Dermis blood vessel endothelial cell (primary cell): ENCODE measurements at places on chromosomes 2 and 18. TPM values are rescaled to one million over a fixed set of nuclear protein-coding genes. Genes with fewer than 3 reads are reported as not detected.
A peak's percentile ranks its signal among the peaks of the same experiment; 100 is the strongest.

Gene COLEC11
- total RNA-seq = 0.79 and 0.85 TPM in 2 replicates

Gene PARD3B
- 13.3 and 14.3 TPM in 2 replicates for total RNA-seq

Gene CYS1
- total RNA-seq = 0.74 and 1.2 TPM in 2 replicates

Gene MYL1
- total RNA-seq = not detected in 2 replicates

Gene MAP2
- total RNA-seq = 3.9 and 6.0 TPM in 2 replicates

Gene ORC2
- total RNA-seq = 19.7 and 25.5 TPM in 2 replicates

Gene ZC3H6
- 2.0 and 4.2 TPM in 2 replicates for total RNA-seq

Gene ADGRF3
- 0.84 TPM in 1 of 2 replicates, not detected in the other for total RNA-seq

DNA sequence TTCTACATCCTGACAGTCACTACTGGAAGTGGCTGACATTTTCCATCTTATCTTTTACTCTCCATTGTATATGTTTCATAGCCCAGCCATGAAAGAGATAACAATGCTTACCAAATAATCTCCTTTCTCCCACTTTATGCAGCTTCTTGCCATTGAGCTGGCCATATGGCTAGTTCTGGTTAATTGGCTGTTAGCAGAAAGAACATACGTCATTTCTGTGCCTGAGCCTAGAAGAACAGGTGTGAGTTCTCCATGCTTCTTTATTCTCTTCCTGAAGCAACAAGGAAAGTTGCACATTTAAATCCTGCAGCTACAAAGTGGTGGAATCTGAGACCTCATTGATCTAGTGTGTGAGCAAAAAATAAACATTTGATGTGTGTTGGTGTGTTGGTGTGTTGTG lies 82.0 kb upstream of the FSHR start:
- DNase-seq = no peak

GRCh38 chr18:74870950-74871349 lies 273.3 kb downstream of the ZNF407 start:
- no peak for DNase-seq

DNA sequence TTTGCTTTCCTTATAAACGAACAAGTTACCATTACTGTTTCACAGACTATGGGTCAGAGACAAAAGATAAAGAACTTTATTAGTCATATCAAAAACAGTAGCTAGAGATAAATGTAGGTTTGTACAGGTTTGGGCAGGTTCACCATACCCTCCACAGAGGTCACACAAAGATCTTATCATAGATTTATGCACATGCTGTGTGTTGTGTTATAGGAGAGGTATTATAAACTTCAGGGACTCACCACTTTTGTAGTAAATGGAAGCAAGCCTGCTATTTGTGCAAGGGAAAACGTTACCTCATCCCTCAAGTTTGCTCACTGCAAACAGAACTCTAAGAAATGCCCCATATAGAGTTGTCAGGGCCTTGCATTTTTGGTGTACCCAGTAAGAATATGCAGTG lies 584.5 kb upstream of the LRRTM1 start:
- DNase-seq = no peak

DNA sequence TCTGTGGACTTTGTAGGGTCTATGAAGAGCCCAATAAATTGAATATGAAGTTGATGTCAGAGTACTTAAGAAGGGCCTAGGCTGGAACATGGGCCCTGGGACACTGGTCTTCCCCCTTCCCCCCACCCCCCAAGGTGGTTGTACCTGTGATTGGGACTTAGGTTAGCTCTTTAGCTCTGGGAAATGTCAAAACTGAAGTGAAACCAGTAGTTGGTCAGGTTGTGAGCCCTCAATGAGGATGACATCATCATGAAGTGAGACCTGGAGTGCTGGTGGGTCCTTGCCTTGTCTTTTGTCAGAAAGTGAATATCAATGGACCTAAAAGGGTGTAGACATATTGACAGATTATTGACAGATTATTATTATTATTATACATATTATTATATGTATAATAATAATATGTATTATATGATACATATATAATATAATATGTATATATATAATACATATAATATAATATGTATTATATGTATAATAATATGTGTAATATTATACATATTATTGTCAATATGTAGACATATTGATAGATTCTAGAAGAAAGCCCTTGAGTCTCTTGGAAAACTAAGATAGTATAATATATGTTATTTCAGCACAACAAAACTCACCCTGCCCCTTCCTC lies 5.4 kb downstream of the MARS2 start:
- DNase-seq = no peak

DNA sequence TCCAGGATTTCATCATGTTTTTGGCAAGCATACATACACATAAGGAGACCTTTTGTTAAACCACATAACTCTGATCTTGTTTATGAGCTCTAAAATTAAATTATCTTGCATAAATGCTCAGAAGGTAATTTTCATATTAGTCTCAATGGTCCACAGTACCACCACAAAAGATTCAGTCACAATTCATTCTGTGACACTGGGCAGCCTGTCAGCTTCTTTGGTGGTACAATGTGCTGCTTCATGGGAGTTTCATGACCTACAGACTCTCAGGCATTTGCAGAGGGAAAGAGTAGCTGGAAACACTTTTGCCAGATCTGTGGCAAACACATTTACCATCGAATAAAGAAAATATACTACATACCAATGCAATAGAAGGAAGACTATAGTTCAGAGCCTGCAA lies 51.3 kb upstream of the ZNF397 start:
- DNase-seq = no peak

DNA sequence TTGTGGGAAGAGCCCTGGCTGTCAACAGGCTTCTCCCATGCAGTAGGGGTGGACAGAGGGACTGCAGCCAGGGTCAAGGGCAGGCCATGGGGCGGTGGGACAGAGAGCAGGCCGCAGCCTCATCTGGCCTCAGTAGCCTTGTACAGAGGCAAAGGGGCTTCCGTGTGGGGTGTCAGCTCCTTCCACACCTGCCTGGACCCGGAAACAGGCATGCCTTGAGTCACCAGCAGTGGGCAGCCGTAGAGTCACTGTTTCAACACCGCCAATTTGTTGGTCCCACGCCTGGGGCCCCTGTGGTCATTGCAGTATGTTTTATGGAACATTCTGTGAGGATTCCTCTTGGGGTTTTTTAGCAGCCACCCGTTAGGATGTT lies 173.0 kb downstream of the SMAD7 start:
- DNase-seq = peak; percentile 23

DNA sequence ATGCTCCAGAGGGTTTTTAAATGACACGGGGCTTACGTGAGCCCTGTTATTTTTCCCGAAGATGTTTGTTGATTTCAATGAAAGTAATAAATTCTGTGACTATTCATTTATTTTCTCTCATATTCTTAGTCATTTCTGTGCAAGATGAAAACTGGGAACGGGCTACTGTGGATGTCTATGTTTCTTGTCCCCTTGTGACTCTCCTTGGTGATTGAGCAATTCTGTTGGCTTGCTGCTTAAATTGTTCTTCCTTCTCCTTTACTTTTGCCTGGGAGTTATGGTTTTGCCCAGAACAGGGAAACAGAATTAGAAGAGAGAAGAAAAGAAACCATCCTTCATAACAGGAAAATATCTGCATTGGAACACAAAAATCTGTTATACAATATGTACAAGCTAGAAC lies 508.2 kb upstream of the DSEL start:
- no peak for DNase-seq

DNA sequence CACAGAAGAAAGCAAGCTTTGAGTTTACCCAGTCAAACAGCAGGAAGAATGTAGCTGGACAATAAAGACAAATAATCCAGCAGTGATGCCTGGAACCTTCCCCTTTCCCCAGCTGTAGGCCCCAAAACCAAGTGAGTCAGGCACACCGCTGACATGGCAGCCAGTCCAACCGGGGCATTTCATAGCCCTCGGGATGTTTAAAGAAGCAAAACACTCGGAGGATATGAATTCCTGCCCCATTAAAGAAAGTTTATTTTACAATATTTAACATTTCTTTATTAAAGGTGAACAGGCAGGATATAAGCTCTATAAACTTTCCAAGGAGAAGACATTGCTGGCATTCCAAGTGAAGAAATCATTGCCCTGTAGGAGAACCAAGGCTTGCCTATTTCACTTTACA lies 507.6 kb upstream of the TNP1 start:
- DNase-seq = no peak

- no peak for DNase-seq
Observed at GRCh38 chr2:218003981-218004419, 1.2 kb upstream of the TNS1 start.

- DNase-seq = peak; percentile 72
Observed at GRCh38 chr2:102258386-102259074, 52.8 kb upstream of the IL1RL1 start.

DNA sequence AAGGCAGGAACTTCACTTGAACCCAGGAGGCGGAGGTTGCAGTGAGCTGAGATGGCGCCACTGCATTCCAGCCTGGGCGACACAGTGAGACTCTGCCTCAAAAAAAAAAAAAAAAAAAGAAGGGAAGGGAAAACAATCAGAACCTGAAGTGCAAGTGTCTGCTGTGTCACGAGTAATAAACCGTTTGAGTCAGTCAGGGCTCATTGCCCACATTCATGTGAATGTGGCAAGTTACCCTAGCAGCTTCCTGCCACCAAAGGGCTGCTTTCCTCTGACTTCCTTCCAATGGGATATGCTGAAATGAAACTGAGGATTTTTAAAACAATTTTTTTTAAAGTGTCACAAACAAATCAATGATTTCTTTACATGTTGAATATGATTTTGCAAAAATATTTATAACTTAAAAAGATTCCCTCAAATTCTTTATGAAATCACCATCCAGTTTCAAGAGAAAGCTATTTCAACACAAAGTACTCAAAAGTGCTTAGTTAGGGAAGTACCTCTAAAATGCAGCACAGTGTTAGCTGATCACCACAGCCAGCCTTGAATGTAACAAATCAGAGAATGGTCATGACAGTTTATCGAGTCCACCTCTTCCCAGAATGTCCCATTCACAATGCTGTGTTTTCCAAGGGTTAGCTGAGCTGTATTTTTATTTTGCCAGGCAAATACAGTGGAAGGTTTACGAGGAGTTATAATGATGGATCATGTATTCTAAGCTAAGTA lies 36.4 kb downstream of the WDSUB1 start:
- DNase-seq = peak; percentile 94

DNA sequence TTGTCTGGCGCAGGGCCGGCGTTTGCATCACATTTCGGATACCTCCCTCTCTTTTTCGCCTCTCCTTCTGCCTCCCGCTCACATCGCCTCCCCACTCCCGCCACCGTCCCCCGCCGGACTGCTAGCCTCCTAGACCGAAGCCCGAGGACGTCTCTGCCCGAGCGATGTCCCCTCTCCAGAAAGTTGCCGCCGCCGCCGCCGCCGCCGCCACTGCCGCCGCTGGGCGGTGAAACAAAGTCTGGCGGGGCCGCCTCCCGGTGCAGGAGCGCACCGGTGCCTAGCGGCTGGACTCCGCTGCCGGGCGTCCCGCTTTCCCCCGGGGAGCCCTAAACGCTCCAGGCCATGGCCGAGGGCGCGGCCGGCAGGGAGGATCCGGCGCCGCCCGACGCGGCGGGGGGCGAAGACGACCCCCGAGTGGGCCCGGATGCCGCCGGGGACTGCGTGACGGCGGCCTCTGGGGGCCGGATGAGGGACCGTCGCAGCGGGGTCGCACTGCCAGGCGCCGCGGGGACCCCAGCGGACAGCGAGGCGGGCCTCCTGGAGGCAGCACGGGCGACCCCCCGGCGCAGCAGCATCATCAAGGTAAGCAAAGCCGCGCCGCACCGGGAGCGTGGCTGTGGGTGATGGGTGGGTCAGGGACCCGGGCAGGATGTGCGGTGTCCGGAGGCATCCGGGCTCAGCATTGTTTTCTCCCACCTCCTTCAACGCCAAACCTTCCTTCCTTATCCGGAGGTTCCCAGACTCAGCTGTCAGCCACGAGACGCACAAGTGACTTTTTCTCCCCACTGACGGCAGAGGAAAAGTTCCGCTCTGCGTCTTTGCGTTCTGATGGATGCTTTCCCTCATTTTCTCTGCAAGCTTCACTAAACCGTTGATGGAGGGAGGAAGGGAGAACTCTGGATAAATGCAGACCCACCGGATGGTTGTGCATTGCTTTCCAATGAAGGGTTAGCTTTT lies 643 bp downstream of the PLCL1 start:
- peak; percentile 29 for DNase-seq

- peak; percentile 39 for DNase-seq
Observed at GRCh38 chr2:135052997-135053474, 944 bp downstream of the RAB3GAP1 start.

GRCh38 chr2:124079045-124079444 lies 54.0 kb downstream of the CNTNAP5 start:
- DNase-seq = no peak

DNA sequence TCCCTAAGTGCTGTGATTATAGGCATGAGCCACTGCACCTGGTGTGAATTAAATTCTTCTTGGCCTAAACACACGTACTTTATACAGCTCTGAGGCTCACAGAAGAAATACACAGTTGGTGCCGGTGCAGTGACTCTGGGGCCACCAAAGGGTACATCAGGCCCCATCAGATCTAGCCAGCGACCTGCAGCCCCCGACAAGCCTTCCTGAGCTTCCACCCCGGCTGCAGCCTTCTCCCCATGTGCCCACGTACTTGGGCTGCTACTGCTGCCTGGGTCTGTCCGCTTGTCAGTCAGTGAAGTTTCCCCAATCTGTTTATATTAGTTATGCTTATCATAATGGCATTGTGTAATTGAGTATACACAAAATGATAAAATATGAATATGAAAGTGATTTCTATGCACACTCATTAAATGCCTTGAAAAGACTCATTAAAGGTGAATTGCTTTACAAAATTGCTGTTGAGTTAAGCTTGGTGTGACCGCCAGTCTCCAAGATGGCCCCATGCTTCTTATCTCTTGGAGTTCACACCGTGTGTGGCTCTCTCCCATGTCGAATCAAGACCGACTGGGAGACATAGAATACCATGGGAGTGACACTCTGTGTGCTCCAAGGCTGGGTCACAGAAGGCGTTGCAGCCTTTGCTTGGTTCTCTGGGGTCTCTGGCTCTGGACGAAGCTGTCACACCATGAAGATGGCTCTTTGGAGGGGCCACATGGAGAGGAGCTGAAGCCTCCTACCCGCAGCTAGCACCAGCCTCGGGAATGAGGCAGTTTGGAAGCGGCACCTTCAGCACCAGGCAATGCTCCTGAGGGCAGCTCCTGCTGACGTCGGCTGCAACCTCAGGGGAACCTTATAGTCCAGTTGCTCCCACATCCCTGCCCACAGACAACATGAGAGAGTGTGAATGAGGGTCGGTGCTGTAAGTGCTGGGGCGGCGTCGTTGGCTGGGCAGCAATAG lies 29.2 kb upstream of the HPCAL1 start:
- DNase-seq = no peak

DNA sequence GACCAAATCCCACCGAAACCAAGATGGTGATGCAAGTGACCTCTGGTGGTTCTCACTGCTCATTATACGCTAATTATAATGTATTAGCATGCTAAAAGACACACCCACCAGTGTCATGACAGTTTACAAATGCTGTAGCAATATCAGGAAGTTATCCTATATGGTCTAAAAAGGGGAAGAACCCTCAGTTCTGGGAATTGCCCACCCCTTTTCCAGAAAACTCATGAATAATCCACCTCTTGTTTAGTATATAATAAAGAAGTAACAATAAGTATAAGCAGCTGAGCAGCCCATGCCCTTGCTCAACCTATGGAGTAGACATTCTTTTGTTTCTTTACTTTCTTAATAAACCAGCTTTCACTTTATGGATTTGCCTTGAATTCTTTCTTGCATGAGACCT lies 31.0 kb upstream of the FMNL2 start:
- no peak for DNase-seq
